ENCODE measurements at places on chromosomes 13 and 19.
A peak's percentile ranks its signal among the peaks of the same experiment; 100 is the strongest.

GRCh38 chr13:57632276-57633140 lies 964 bp downstream of the PCDH17 start:
- no peak for DNase-seq

- DNase-seq: no peak
These were observed 49.1 kb downstream of the CEBPG start for GRCh38 chr19:33422369-33423180.

GRCh38 chr13:111514610-111515306 lies 194.3 kb downstream of the TEX29 start:
- no peak for DNase-seq

DNA sequence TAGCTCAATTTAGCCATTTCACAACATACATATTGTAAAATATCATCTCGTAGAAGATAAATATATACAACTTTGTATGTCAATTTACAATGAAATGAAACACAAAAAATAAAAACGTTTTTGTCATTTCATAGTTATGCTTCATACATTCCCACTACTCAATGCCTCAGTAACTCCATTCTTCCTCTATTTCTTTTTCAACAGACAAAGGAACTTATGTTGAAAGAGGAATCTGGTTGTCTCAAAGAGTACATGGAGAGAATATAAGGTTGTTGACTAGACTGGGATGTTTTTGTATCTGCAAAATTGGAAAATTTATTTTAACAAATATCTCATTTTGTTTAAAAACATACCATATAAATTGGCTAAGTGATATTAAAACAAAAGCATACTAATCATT lies 12.8 kb downstream of the KCTD12 start:
- DNase-seq: no peak

GRCh38 chr19:35318679-35319448 lies 10.1 kb upstream of the CD22 start:
- DNase-seq: no peak

DNA sequence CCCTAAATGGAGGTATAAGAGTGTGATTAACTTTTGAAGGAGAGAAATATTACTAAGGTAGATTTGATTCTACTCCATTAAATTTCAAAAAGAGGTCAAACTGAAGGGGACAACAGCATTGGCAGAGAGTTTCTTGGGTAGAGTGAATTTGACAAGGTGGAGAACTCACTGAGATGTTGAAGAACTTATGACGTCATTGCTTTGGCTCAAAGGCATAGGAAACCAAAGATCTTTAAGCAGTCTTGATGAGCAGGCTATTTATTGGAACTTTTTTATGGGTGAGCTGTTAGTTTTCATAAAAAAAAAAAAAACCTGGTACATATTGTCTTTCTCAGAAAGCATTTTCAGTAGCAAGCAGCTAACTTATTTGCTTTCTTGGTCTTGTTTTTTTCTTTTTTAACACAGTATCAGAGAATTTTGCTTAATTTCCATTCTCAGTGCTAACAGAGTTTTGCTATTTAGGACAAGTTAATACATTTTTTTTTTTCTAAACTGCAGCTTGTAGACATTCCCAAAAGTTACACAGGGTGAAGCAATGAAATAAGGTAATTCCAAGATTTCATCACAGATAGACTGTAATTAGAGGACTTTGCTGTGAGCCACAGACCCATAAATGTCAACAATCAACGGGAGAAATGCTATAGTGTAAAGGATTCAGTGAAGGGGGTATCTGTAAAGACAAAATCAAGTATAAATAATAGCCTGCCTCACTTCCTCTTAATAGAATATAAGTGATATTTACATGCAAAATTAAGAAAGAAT lies 412.2 kb upstream of the KLHL1 start:
- DNase-seq: no peak

GRCh38 chr13:67118277-67118676 lies 111.9 kb downstream of the PCDH9 start:
- DNase-seq: no peak

GRCh38 chr13:77511552-77511951 lies 24.0 kb upstream of the SCEL start:
- DNase-seq: no peak

- no peak for DNase-seq
These were observed 32.6 kb downstream of the TFDP1 start for GRCh38 chr13:113616991-113617749.

DNA sequence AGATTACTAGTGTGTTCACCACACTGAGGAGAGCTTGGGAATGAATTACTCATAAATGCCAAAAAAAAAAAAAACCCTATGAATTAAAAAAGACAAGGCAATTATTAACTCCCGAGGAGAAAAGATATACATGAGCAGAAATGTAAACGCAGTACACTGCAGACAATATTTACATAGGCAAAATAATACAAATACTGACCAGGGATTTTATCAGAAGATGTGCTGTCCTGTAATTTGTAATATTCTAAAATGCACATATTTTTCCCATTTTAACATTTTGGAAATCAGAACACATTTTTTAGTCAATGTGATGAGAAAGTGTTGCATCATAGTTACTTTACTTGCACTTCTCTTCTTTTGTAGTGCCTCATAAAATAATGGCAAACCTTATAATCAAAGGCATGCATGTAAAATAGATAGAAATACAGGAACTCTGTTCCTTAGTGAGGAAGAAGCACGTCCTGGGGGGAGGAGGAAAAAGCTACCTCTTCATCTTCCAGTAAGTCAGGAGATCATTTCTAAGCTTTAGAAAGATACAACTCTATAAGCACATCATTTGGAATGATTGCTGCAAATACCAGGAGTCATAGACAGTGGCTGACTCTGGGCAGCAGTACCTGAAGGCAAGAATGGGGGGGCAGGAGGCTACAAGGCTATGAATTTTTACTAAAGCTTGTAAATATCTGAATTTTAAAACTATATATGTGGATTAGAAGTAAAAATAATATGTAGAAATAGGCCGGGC lies 46.3 kb upstream of the KATNAL1 start:
- no peak for DNase-seq

DNA sequence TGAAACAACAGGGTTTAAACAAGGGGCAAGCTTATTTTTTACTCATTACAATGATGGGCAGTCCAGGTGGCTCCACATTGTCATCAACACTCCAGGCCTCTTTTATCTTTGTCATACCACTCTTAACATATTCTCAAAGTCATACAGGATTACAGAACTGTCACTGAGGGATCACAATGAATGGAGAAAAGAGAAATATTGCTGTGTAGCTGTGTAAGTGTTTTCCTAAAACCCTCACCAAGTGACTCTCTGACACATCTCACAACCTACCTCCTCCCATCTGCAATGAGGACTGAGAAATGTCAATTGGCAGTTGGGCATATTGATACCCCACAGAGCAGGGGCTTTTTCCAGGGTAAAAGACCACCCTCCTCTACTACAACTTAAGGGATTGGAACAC lies 562.1 kb downstream of the TBC1D4 start:
- no peak for DNase-seq

DNA sequence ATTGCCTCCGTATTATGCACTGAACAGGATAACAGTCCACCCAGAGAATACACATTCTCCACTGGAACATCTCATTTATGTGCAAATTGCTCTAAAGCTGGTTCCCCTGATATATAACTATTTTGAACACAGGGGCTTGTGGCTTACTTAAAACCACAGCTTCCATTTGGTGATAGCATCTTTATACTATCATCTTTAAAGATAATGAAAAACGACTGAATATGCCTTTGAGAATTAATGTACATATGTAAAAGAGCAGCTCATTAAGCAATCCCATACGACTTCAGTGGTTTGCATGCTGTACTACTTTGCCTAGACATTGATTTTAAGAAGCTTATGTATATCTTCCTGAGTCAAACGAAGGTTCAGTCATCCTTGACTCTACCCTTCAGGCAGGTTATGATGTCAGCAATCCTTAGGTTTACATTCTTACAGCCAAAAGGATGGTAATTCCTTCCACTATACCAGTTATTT lies 40.8 kb downstream of the BRD4 start:
- no peak for DNase-seq

GRCh38 chr19:49403404-49404187 lies 15.5 kb downstream of the KASH5 start:
- DNase-seq: no peak

DNA sequence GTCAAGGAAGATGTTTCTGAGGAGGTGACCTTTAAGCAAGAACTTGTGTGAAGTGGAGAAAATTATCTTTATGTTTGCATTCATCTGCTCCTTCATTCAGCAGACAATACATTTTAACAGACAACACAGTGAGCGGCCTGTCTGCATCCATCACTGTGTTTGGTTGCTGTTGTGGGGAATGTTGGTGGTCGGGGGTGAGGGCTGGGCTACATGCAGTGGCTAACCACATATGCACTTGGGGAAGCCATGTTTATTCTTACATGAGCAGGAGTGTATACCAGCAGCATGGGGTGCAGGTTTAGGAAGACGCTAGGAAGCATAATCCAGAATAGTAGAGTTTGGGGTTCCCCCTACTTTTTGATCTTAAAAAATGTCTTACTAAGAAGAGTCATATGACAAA lies 66.4 kb downstream of the DHRS12 start:
- no peak for DNase-seq

GRCh38 chr13:98489446-98490194 lies 87.3 kb downstream of the STK24 start:
- DNase-seq: no peak

DNA sequence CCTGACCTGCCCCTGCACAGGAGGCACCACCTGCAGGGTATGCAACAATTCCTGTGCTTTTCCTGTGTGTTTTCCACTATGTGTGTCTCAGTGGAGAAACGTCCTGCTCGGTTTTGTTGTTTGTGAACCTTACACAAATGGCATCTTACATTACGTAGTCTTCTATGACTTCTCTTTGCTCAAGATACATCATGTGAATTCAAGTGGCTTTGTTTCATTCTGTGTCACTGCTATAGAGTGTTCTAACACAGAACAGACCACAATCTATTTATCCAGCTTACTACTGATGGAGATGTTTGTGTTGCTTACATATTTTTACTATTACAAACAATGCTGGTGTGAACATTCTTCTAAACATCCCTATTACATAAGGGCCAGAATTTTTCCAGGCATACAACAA lies 97.7 kb downstream of the ANKRD10 start:
- no peak for DNase-seq

DNA sequence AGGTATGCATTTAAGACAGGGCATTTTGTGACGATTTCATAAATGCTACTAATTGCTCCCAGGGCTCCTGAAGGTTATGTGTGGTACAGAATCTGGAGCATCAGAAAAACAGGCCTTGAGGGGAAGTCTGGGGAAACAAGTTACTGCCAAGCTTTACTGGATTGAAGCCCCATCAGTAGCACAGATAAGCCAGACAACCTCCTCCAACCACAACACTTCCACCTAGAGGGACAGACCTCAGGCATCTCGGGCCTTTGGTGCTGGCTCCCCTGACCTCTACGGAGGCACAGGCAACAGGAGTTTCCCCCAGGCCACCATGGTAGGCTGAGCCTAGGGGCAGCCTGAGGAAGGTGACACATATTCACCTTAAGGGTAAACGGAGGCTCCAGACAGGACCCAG lies 54.1 kb downstream of the ABCC4 start:
- no peak for DNase-seq

DNA sequence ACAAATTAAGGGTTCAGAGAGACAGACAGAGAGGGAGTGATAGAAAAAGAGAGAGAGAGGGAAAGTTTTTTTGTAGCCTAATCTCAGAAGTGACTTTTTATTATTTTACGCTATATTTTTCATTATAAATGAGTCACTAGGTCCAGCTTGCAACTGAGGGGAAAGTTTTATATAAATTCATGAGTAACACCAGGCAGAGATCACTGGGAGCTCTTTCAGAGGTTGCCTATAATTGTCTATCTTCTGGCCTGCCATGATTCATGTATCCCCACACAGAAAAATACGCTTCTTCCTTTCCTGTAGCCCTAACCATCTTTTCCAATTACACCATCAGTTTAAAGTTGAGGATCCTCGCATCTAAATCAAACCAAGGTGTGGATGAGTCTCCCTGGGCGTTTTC lies 467.9 kb downstream of the SLITRK1 start:
- no peak for DNase-seq

DNA sequence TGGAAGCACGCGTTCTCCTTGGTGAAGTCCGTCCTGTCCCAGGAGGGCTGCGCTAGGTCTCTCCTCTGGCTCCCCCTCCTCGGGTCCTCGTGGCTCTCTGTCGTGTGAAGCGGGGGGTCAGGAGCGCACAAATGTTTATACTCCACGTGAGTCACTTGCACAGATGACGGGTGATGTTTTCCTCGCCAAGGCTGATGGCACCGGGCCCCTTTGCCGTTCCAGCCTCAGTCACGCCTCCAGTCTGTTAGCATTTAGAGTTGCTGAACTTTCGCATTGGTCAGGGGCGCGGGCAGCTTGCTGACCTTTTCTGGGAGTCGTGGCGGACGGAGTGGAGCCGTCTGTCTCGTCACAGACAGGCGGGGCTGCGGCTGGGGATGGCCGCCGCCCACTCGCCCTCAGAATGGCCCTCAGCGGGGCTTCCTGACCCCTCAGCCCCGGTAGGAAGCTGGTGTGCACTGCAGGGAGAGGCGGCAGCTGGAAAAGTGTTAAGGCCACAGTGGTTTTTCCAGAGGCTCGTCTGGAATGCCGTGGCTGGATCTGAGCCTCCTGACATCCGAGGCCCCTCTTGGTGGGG lies 13.7 kb downstream of the KLHL26 start:
- DNase-seq: no peak

GRCh38 chr13:60627071-60627686 lies 230.2 kb downstream of the TDRD3 start:
- DNase-seq: no peak

DNA sequence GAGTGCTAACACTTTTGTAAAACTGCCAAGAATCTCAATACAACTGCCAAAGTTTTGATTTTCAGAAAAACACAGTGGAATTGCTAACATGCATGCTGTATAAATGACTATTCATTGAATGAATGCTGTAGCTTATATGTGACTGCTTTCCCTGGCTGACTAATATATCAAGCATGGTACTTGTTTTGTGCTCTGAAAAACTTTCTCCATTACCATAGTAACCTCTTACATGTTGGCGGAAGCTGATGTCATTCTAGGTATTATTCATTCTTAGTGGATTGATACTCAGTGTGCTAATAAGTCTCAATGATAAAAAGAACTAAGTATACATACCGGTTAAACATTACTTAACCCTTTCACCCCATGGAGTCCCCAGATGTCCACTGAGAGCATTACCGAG lies 166.1 kb upstream of the MYO16 start:
- DNase-seq: no peak

DNA sequence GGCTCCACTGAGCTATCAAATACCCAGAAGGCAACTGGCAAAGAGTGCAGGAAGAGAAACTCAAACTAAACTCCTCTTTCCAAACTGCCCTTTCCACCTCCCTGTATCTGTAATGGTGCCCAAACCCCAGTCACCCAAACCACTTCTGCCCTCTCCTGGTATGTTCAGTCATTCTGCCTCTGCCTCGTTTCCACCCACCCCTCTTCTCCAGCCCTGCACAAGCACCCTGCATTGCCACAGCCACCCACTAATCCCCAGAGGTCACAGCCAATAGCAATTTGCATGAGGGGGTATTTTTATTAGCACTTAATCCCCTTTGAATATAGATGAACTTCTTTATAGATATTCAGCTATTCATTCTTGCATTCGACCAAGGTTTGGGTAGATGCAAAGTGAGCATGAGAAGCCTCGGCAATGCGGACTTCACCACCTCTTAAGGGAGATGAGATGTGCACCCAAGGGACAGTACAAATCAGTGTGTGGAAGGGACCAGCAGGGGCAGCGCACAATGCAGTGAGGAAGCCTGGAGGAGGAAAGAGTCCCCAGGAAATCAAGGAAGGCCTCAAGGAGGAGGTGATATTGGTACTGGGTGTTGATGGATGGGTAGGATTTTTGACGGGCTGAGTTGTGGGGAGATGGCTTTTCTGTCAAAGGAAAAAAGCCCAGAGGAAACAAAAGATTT lies 12.4 kb downstream of the TMEM272 start:
- DNase-seq: peak; percentile 20

GRCh38 chr13:107931056-107931455 lies 284.3 kb downstream of the LIG4 start:
- no peak for DNase-seq
